ENCODE measurements at places on chromosomes 4 and X.

DNA sequence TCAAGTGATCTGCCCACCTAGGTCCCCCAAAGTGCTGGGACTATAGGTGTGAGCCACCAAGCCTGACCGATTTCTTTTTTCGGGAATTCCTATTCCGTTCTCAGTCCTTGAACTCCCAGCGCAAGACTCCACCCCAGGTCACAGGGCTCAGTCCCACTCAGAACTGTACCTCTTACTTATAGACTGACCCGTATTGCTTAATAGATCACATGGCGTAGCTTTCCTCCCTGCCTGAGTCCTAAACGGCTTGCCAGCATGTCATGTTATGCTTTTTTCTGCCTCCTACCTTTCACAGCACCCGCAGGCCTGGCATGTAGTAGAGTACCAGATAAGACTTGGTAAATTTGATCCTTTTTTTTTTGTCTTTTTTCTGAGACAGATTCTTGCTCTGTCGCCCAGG lies 22.4 kb downstream of the SAT1 start:
- DNase-seq, result no peak

DNA sequence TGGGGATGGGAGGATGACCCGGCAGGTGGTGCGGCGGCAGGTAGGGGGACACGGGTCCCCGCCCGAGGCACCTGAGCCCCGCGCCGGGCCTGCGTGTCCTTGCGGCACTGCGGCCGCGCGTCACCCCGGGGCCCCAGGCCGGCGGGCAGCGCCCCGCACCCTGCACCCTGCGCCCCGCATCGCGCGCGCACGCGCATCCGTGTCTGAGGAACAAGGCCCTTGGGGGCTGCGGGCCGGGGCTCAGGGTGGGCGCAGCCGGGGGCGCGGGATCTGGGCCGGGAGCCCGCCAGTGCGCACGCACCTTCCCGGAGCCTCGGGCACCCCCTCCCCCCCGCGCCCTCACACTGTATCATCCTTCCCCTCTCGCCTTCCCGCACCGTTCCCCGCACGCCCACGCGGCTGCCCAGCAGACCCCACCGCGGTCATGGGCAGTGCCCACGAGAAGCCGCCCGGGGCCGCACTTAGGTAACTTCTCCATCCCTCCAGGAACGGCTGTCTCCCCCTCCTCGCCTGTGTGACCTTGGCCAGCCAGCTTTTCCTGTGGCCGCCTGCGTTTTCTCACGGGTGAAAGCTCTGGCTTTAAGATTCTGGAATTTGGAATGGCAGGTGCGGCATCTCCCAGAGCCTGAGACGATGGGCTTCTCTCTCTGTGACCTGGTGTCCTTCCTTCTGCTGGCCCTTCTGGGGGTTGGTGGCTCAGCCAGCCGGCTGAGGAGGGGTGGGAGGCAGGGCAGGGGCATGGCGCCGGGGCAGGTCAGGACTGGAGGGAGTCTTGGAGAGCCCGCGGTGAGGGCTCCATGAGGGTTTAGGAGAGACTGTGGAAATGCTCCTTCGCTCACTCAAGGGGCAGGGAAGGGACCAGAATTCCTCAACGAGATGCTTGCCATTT lies 748 bp downstream of the ATP2B3 start:
- DNase-seq, result no peak

DNA sequence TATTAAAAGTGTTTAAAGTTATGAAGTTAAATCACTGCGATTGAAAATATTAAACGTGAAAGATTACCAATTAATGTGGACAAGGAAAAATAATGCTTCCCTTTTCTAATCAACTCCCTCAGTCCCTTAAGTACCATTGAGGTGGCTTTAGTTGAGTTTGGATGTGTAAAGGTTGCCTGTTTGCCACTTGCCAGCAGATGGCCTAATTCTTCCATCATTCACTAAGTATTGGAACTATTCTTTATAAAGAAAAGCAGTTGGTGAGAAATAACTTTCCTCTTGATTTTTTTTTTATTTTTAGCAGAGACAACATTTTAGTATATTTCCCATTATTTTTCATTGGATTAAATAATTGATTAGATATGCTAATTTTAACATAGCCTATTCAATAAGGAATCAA lies 295.9 kb upstream of the TACR3 start:
- DNase-seq, result no peak

- DNase-seq, result no peak
Measured at GRCh38 chr4:155866177-155866576, at the start of gene ASIC5. ASIC5 (minus strand) TSS chr4:155866277; CDS start chr4:155866226, 51 bp downstream.

- no peak for DNase-seq
Measured at GRCh38 chr4:185134307-185134869, 8.7 kb upstream of the SLC25A4 start.

GRCh38 chr4:147777456-147778091 lies 45.7 kb downstream of the ARHGAP10 start:
- no peak for DNase-seq

DNA sequence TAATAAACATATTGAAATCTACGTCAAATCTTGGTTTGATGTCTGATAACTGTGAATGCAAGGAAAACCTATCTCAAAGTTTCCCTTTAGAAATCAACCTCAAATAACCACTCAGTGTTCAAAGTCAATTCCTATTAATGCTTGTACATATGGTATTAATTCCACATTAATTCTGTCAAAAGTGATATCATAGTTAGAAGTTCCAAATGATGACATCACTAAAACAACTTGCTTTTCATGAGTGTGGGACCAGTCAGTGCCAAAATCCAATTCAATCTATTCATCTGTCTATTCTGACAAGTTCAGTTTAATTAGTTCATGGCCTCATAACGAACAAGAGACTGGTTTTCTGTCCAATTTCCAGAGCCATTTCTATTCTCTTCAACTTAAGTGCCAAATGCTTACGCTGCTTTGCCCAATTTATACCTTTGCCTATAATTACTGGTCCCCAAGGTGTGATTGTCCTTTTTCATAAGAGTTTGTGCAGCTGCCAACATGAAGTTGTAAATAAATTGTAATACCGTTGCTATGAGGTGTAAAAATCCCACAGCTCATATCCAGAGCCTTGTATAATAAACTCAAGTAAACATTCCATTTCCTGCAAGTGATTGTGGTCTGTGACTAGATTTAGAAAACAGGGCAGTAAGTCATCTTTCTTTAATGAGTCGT lies 476.2 kb downstream of the RAB28 start:
- no peak for DNase-seq

DNA sequence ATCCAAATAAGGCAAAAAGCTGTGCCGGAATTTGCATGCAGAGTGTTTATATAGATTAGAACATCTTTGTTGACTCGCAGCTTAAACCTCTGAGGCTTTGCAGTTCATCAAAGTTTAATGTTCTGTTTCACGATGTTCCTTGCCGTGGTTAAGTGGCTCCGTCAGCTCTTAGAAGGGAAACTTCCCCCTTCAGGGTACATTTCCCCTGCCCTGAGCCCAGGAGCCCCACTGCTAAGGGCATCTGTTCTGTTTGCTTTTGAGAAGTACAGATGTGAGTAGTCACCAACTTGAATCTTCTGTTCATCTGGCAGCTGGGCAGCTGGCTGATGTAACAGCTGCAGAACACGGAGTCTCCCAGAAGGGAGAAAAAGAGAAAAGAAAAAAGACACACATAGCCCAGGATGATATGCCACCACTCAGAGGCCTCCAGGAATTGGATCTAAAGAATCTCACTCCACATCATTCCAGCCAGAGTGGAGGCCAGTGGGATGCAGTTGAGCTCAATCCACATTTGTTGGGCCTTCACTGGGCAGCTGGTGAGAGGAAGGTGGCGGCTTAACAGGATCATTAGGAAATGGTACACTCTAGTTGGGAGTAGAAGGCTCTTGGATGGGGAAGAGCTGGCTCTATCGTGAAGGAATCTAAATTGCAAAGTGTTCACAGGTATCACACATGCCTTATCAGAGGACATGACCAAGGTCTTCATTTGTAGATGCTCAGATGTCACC lies 178.7 kb upstream of the RBPJ start:
- no peak for DNase-seq

GRCh38 chr4:65599340-65599739 lies 70.9 kb downstream of the EPHA5 start:
- DNase-seq, result no peak

DNA sequence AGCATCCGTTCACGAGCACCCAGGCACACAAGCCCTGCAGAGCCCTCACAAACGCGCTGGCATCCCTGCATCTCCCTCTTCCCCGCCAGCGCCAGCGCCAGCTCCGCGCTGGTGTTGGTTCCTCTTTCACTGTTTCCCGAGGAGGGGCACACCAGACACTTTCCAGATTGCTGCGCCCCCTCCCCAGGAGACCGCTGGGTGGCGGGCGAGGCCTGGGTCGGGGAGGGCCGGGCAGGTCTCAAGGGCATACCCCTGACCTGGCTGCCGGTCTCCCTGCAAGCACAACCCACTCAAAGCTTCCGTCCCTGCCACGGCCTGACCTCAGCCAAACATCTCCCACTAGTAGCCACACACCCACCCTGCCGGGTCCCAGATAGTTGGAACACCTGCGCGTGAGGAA lies 2.2 kb upstream of the NKX1-1 start:
- no peak for DNase-seq

DNA sequence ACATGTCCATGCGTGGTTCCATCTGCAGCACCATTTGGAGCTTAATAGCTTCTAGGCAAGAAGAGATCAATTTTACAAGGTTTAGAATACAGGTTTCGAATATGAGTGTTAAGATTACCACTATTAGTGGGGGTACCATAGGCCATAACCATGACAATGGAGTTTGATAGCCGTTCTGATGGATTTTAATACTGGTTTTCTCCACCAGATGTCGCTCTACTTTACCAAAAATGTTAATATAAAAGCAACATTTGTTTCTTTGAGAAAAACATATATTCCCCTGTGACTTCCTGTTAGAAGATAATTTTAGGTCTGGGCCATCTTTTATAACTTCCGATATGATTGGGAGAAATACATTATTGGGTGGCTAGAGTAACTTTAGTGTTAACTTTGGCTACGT lies 499.7 kb upstream of the POU3F4 start:
- DNase-seq, result no peak

- DNase-seq, result no peak
Measured at GRCh38 chr4:180304321-180304720, 1938.9 kb upstream of the TENM3 start.

DNA sequence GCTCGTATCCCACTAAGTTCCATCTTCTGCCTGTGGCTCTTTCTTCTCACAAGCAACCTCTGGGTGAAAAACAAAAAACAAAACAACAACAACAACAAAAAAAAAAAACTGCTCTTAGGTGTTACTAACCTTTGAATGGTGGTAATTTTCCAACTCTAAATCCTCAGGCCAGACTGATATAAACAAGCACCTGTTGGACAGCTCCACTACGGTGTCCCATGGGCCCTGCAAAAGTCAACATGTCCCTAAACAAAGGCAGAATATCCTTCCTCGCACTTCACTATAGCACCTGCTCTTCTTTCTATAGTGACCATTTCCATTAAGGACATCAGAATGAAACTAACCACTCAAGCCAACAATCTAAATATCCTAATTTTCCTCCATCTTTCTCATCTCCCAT lies 54.6 kb upstream of the PARM1 start:
- no peak for DNase-seq

DNA sequence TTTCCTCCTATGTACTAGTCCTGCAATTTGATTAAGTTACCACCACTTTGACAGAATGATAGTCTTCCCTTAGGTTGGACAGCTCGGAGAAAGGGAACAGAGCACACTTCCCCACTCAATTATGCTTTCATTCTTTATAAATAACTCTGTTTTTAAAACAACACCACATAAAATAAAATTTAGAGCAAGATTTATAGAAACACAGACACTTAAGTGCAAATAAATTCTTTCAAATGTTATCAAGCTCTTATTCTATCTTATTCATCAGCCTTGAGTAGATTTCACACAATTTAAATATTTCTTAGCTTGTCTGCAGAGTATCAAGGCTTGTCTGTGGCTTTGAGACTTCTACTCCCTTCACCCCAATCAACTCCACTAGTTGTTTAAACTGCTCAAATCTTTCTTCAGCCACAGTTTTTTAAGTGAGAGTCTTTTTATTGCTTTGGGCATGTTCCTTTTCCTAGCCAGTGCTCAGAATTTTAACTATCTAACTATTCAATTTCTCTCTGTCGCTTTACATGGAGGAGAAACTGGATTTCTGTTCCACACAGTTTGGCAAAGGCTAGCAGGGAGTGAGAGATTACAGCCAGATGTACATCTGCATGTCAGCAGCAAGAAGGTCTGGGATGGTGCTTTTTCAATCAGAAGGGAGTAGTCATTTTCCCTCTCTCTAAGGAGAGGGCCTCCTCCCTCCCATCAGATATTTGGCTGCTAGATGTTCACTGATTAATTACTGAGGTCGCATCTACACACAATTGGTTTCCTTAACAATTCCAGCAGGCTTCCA lies 53.1 kb upstream of the PLAC1 start:
- no peak for DNase-seq

DNA sequence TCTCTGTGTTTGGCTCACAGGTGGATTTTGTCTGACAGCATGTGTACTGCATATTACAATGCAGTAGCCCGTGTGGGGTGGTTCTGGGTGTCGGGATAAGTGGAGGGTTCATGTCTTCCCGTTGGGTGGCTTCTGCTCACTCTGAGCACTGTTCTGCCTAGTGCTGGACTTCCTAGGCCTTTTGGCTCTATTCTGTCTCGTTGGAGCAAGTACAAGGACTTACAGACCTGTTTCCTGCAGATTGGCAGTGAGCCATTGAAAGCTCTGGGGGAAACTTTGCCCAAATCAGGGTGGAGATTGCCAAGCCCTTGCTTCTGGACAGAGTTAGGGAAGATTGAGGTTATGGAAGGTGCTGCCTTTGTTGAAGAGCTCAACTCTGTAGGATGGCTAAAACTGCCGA lies 91.1 kb upstream of the SLC4A4 start:
- no peak for DNase-seq

- DNase-seq, result no peak
Measured at GRCh38 chrX:126552313-126553022, at the start of gene DCAF12L1. DCAF12L1 (minus strand) TSS chrX:126552814; CDS start chrX:126552608, 206 bp downstream.

DNA sequence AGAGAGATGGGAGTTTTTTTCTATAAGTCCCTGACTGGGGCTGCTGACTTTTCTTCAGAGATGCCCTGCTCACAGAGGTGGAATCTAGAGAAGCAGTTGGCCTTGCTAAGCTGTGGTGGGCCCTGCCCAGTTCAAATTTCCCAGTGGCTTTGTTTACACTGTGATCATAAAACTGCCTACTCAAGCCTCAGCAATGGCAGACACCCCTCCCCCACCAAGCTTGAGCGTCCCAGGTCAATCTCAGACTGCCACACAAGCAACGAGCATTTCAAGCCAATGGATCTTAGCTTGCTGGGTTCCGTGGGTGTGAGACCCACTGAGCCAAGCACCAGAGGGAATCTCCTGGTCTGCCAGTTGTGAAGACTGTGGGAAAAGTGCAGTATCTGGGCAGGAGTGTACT lies 199.8 kb upstream of the WDFY3 start:
- no peak for DNase-seq

DNA sequence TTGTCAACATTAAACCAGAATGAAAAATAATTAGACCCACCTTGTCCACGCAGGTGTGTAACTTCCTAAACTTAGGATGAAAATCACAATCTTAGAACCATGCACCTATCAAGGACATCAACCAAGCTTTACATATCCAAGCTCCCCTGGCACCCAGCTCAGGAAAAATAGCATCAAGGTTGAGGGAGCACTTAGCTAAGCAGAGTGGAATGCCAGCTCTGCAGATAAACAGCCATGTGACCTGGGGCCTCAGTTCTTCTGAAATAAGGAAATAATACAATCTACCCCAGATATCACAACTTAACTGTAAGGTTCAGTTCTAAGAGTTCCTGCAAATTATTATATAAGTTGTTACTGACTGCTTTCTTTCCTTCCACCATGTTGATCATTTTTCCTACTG lies 64.7 kb downstream of the DHX15 start:
- no peak for DNase-seq
